ENCODE measurements at places on chromosomes 7 and 10. TPM values are rescaled to one million over a fixed set of nuclear protein-coding genes. Genes with fewer than 3 reads are reported as not detected.

The FLNC gene
- total RNA-seq: not detected

DNA sequence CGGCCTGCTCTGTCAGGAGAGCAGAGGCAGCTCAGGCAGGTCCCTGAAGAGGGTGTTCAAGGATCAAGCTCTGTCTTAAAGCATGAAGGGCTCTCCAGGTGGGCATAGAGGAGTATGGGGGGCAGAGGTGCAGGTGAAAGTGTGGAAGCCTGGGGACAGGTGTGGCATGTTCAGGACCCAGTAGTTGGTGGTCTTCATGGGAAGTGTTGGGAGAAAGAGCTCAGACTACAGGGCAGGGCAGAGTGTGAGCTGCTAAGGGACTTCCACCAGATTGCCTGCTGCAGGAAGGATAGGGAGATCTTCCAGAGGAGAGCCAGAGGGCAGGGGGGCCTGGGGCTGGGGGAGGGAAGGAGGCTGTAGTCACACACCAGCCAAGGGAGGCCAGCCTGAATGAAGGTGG is 156.5 kb upstream of the GDF10 start:
- no peak for DNase-seq

DNA sequence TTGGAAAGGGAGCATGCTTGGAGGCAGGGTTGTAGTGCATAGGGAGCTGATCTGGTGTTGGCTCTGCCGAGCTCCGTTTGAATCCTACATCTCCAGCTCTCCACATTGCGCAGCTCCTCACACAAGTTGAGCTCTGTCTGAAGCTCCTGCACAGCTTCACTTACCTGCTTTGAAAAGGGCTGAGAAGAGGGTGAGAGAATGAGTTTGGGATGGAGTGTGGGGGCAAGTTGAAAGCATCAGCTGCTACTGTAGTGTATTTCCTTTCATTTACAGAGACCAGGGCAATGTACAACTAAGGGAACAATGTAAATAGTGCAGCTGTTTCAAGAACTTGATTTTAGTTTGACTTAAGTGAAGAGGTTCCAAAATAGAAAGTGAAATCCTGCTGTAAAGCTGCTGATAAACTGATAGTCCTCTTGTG is 88.5 kb downstream of the VTI1A start:
- no peak for DNase-seq

GRCh38 chr7:116167177-116167576 is 43.2 kb upstream of the TES start:
- DNase-seq: no peak

The ELOVL3 gene
- total RNA-seq: not detected

DNA sequence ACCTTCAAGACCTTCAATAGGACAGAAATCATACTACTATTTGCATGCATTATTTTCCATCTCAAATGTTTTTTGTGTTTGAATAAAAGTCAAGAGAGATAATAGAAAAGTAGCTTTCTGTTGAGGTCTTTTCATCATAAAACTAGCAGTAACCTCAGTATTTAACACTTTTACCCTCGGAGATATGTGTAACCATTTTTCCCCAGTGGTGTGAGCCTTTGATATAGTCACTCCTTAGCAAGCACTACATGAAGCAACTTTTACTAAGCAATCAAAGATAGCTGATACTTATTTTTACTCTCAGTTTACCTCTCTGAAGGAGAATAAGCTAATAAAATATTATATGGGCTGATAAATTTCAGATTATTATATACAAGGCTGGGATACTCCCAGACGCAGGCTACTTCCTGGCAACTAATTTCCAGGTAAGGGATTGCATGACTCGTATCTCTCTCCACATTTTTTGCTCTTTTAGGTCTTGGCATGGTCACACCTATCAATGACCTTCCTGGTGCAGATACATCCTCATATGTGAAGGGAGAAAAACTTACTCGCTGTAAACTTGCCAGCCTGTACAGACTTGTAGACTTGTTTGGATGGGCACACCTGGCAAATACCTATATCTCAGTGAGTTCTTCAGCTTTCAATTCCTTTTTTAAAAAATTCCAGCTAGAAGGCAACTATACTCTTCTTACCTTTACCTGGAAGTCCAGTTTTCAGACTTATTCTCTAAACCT is 91.5 kb upstream of the MXI1 start:
- DNase-seq: no peak

GRCh38 chr10:86060386-86061277 is 306.0 kb downstream of the GRID1 start:
- DNase-seq: no peak

DNA sequence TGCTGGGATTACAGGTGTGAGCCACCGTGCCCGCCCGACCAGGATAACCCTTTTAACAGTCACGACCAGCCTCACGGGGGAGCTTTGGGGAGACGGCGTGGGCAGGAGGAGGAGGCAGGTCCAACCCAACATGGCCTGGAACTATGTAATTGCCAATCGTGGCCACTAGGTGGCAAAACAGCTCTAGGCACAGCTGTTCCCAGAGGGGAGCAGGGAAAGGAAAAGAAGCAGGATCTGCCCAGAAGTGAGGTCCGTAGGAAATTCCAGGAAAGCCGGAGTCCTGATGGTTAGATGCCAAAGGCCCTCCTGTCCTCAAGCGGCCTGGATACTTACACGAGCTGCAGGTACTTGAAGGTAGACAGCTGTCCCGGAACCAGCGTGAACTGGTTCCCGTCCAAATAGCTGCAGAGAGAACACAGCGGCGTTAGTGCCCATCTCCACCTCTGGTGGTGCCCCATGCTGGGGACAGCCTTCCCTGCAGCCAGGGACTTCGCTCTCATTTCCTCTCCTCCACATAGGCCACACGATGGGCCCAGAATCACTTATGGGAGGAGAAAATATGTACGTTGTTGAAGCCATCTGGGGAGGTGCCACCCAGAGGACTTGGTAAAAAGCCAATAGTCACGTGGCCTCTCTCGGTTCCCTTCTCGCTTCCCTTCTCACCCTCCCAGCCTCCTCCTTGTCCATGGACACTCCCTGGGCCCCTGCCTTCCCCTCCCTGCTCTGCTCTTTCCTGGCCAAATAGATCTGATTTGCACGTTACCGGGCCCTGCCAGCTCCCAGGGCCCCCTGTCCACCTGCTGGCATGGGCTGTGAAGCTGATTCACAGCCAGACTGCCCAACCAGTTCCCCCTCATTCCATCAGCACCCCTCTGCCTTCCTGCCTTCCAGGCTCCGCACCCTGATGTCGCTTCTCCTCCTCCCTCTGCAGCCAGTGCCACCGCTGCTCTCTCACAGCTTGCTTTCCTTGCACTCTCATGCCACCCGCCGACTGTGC is 148.1 kb downstream of the SLIT1 start:
- DNase-seq: peak; percentile 68

DNA sequence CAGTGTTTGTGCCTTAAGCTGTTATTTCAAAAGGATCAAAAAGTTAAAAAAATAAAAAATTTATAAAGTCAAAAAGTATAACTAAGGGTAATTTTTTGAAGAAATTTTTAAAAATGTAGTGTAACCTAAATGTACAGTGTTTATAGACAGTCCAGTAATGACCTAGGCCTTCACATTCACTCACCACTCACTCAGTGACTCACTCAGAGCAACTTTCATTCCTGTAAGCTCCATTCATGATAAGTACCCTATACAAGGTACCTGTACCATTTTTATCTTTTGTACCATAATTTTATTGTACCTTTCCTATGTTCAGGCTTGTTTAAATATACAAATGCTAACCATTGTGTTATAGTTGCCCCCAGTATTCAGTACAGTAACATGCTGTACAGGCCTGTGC is 21.5 kb downstream of the DNAJC9 start:
- DNase-seq: no peak

DNA sequence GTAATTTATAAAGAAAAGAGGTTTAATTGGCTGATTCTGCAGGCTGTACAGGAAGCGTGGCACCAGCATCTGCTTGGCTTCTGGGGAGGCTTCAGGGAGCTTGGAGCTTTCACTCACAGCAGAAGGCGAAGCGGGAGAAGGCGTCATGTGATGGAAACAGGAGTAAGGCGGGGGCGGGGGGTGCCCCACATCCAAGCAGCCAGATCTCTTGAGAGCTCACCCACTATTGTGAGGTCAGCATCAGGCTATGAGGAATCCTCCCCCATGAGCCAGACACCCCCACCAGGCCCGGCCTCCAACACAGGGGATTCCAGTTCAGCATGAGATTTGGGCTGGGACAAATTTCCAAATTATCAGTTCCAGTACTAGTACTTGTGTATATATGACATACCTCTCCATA is 46.2 kb downstream of the WDR37 start:
- no peak for DNase-seq

- no peak for DNase-seq
Observed at GRCh38 chr10:28730031-28730778, 52.9 kb downstream of the BAMBI start.

The AKR1E2 gene
- 12.7 TPM for total RNA-seq

The CLCN1 gene
- total RNA-seq: not detected

- no peak for DNase-seq
Observed at GRCh38 chr7:28551331-28551730, 139.0 kb downstream of the CREB5 start.

- no peak for DNase-seq
Observed at GRCh38 chr7:106278695-106279094, 6.1 kb downstream of the NAMPT start.

DNA sequence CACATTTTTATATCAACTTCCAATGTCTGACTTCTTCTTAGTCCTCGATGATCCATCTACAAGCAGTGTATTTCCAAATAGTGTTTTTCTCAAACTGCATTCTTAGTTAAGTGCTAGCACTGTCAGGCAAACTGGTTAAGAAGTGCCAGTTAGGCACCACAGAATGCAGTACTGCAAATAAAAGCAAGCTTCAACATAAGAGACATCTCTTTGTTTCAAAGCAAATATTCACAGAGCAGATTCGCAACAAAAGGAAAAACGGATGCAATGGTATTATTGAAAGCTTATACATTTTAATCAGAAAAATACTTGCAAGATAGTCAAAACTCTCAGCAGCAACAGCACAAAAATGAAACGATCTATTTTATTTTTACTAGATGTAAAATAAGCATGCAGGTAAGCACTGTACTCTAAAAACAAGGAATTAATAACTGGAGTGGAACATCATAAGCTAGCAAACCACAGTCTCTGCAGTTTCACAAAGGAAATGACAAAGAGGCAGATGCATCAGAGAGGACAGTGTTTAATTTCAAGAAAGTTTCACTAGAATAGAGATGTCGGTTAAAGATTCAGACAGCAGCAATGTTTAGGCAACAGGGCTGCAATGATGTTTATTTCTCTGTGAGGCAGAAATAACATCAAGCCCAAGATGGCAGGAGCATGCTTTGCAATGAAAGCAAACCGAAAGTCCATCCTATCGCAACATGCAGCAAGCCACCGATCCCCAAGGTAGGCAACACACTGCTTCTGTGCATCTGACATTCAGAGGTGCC is 82.0 kb downstream of the FGFR2 start:
- DNase-seq: no peak

The NPFFR1 gene
- not detected for total RNA-seq

DNA sequence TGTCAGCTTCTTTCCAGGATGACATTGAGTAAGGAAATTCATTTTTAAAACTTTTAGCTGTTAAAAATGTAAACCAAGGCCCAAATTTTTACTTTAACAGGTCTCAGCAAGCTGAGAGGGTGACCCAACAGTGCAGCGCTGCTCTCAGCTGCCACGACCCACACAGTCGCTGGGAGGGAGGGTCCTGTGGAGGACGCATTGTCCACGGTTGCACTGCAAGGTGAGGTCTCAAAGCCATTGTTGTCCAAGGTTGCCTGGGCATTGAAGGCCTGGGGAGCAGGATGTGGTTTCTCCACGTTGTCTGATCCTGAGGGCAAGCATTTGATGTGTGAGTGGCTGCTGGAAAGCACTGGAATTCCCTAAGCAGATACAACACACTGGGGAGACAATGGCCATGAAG is 15.1 kb upstream of the VIPR2 start:
- no peak for DNase-seq

- no peak for DNase-seq
Observed at GRCh38 chr7:19772841-19773760, at the start of gene TMEM196. TSS of gene TMEM196 (minus strand) at chr7:19773617. CDS start at chr7:19772696, 921 bp downstream.

The UNCX gene
- not detected for total RNA-seq

DNA sequence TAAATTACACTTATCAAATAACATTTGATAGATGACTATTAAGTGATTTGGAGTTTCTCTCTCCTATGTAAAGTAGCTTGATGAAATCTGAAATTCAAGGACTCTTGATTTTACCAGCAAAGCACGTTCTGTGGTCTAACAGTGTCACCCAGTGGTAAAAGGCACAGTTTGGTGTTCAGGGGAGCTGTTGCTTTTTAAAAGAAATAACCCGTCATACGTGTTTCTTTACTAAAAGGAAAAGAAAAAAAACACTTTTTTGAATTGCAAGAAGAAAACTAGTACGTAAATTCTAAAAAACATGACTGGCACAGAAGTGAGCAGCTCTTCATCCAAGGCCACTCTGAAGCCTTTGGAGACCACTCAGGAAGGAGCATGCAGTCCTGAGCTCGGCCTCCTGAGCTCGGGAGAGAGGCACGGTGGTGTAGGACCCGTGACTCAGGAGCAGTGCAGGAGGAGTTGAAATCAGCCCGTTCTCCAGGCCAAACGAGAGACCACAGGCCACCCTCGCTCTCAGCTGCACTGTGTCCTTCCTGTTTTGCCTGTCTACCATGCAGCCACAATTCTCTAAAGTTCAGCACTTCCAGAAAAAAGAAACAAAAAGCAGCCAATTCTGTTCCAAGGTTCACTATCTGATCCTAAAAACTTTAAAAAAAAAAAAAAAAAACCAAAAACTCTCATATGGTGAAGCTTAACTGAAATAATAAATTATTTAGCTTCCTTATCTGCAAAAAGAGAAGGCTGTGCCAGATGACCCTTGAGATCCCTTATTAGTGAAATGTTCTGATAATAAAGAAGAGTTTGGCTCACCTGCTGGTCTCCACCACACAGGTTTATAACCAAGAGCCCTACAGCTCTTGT is 212.6 kb upstream of the FRMD4A start:
- peak; percentile 82 for DNase-seq

DNA sequence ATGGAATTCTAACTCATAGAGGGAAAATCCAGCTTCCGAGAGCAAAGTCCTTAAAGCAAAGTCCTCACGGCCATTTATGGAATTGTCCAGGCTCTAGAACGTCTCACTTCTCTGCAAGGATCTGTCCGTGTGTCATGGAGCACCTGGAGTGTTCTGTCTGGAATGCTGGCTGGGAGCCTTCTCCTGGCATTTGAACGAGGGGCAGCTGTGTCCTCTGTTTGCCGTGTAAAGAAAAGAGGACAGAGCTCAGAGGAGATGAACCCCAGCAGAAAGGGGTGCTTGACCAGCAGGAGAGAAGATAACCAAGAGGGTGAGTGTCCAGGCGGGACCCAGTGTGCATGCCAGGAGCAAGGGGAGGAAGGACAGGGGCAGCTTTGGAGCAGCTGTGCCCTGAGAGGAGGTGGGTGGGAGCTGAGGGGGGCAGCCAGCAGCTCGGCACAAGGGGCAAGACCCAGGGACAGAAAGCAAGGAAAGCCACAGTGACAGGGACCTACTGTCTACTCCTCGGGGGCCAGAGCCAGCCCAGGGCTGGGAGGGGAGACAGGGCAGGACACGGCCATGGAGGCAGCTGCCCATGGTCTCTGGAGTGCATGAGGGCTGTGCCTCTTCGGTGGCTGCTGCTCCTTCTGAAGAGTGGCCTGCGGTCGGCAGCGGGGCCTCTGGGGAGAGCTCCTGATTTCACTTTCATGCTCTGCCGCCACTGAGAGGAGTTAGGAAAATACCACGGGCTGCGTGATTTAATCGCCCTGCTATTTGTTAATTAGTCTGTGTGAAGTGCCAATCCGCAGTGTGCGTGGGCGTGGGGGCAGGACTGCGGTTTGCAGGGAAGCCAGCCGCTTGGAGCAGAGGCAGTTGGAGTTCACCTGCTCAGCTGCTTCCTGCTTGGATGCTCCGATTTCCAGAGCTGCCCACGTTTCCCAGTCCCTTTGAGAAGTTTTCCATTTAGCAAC is 149.3 kb upstream of the SHH start:
- DNase-seq: no peak
